ENCODE measurements at places on chromosomes 2 and 18.
A peak's percentile ranks its signal among the peaks of the same experiment; 100 is the strongest.

- no peak for DNase-seq
Observed at GRCh38 chr2:33804155-33804554, 205.1 kb upstream of the FAM98A start.

- peak; percentile 6 for DNase-seq
Observed at GRCh38 chr2:146734042-146734820, 1110.6 kb upstream of the ACVR2A start.

DNA sequence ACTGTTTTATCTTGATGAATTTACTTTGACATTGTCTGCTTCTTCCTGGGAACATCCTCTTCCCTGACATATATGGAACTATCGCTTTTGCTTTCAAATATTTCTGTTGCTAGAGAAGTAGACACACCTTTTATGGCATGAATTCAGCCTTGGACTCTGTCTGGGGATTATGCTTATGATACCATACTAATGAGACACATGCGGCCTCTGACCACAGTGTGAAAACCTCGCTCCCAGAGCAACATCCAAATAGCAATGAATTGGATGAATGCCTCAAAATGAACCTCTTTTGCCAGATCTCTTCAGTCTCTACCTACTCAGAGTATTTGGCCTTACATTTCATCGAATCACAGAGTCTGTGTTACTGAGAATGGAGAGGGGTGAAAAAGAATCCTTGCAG lies 70.9 kb downstream of the PIEZO2 start:
- no peak for DNase-seq

GRCh38 chr2:162258169-162258568 lies 14.9 kb upstream of the FAP start:
- no peak for DNase-seq

- DNase-seq: no peak
Observed at GRCh38 chr2:216571178-216571908, 61.9 kb upstream of the IGFBP2 start.

DNA sequence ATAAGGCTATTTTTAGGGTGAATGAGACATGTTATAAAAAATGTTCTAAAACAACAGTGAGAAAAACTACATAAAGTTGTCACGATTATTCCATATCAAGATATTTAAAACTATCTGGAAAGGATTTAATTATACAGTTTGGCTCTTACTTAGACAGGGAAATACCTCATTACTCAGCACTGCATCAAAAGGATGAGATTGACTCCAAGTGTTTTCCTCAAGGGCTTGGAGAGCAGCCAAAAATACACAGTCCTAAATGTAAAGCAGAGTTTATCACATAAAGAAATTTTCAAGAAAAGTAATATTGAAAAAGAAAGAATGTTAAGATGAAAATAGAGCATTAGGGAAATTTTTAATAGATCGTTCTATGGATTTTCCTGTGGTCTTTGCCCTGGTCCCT lies 285.5 kb upstream of the NETO1 start:
- DNase-seq: no peak

DNA sequence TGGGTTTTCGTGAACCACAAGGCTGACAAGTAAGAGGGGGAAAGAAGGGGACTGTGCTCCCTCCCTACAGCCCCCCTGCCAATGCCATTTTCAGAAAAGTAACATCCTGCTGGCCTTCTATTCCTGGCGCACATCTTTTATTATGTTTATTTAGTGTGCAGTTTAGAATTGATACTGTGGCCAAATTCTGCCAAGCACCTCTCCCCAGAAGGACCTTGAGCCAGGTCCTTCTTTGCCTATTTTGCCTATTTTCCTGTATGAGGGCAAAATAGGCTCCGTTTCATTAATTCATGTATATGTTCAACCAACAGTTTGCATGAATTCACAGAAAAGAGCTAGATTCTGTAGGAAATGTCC lies 136.0 kb downstream of the MYO3B start:
- DNase-seq: no peak

DNA sequence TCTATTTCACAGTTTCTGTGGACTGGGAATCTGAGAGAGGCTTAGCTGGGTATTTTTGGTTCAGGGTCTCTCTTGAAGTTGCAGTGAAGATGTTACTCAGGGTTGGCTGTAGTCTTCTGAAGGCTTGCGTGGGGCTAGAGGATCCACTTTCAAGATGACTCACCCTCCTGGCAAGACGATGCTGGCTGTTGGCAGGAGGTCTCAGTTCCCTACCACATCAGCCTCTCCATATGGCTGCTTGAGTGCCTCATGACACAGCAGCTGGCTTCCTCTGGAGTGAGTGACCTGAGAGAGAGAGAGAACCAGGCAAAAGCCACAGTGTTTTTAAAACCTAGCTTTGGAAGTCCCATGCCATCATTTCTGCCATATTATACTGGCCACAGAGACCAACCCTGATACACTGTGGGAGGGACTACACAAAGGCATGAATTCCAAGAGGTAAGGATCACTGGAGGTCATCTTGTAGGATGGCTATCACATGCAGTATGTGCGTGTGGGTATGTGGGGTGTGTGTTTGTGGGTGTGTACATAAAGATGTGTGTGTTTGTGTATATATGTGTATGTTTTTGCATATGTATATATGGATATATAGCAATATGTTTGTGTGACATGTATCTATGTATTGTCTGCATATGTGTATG lies 25.1 kb downstream of the DNPEP start:
- DNase-seq: peak; percentile 94

GRCh38 chr2:232228971-232229894 lies 149.3 kb upstream of the ALPP start:
- DNase-seq: no peak

- no peak for DNase-seq
Observed at GRCh38 chr2:9844036-9844483, 786 bp downstream of the TAF1B start.

DNA sequence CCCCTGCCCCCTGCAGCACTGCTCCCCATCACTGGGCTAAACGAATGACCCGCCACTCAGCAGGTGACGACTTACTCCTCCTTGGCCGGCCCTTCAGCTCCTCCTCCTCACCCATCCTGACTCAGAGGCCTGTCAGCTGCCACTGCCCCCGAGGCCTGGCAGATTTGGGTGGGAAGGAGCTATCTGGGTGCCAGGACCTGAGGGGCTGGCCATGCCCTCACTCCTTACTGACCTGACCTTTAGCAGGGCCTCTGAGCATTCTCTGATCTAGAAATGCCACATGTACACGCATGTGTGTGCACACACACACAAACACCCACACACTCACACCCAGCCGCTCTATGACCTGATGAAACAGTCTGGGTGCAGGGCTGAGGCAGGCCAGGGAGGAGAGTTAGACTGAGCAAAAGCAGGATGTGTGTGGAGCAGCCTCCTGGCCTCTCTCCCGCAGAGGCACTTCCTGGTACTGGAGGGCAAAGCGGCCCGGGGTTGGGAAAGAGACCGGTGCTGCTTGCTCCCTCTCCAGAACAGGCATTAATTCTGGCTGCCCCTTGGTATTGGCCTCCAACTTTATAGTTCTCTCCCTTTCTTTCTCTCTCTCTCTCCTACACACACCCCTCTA lies 68.0 kb downstream of the ZFP36L2 start:
- no peak for DNase-seq

- DNase-seq: no peak
Observed at GRCh38 chr2:28544922-28545589, 49.2 kb downstream of the PLB1 start.

- no peak for DNase-seq
Observed at GRCh38 chr18:42508683-42509296, 553.8 kb downstream of the PIK3C3 start.

- no peak for DNase-seq
Observed at GRCh38 chr2:207113414-207113813, 52.3 kb downstream of the KLF7 start.

- DNase-seq: peak; percentile 41
Observed at GRCh38 chr18:13159579-13159978, 59.0 kb upstream of the LDLRAD4 start.

- no peak for DNase-seq
Observed at GRCh38 chr2:218401890-218402289, 2.2 kb downstream of the CTDSP1 start.

DNA sequence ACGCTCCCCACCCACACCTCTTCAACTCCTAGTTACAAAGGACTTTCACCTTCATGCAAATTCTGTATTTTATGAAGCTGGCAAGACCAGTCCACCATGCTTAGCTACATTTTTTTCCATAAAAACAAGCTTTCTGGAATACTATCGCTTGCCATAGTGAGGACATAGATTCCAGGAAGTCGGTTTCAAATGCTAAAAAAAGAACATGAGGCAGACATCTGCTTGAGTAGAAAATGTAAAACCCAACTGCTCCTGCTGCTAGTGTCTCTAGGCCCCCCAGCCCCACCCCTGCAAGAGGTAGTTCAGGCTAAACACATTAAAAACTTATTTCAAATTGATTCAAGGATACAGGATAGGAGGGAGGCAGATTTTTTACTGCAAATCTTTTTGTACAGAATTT lies 148.9 kb downstream of the SMAD2 start:
- no peak for DNase-seq

DNA sequence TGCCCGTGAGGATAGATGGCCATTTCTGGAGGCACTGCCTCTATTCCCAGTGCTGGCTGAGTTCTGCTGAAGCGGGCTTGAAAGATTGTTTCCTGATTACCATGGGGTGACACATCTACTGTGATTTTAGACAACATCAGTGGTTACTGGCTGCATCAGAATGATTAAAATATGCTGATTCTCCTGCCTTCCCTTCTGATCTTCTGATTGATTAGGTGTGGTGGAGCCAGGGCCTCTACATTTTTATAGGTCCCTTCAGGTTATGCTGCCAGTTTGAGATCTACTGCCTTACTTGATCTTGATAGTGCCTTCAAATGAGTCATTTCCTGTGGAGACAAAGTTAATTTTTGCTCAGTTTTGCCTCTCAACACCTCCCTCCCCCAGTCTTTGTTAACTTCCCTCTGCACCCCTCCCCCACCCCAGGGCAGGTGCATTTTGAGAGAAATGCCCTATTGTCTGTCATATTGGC lies 31.6 kb upstream of the SNORC start:
- DNase-seq: no peak

- no peak for DNase-seq
Observed at GRCh38 chr2:6917071-6917760, at the start of gene RNF144A. Gene RNF144A (plus strand): TSS chr2:6917412. CDS start chr2:6996927, 79,515 bp downstream.

GRCh38 chr18:58843688-58844035 lies 21.0 kb upstream of the ZNF532 start:
- no peak for DNase-seq

DNA sequence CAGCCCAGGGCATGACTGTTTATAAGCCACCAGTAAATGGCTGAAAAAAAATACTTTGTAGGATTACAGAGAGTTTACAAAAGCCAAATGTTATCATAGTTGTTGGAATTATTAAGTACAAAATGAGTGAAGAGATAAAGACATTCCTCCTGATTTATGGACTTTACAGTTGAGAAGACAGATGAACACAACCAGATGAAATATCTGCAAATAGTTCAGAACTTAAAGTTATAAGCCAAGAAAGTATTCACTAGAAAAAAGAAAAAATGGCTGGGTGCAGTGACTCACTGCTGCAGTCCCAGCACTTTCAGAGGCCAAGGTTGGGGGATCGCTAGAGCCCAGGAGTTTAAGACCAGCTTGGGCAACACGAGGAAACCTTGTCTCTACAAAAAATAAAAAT lies 11.2 kb downstream of the PMAIP1 start:
- no peak for DNase-seq

- no peak for DNase-seq
Observed at GRCh38 chr2:232487385-232488096, at the start of gene ECEL1. Gene ECEL1 (minus strand): TSS chr2:232487834. CDS start chr2:232486653, 1,181 bp downstream.

GRCh38 chr18:69674292-69674877 lies 273.3 kb downstream of the CD226 start:
- DNase-seq: no peak

DNA sequence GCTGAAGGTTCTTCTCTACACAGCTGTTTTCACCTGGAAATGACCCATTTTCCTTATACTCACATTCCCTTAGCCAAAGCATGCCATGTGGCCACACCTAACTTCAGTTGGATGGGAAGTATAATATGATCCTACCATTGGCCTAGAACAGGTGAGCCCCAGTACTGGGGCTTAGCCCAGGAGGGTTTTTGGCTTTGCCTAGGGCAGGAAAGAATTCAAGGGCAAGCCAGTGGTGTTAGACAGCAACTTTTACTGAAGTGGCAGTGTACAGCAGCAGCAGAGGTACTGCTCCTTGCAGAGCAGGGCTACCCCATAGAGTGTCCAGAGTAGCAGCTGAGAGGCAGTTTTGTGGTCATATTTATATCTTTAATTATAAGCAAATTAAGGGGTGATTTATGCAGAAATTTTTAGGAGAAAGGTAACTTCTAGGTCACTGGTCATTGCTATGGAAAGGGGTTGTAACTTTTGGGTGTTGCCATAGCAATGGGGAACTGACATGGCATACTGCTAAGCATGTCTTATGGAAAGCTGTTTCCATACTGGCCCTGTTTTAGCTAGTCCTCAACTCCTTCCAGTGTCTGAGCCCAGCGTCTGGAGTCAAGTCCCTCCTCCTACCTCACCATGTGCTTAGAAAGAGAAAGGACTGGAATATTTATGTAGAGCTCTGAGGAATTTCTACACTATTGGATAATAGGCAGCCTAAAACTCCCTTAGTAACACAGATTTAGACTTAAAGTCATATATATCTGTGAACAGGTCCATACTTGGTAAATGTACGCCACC lies 109.0 kb upstream of the DTNA start:
- DNase-seq: no peak

GRCh38 chr2:152506843-152507242 lies 171.9 kb downstream of the FMNL2 start:
- DNase-seq: no peak

GRCh38 chr18:10457767-10458166 lies 3.3 kb downstream of the APCDD1 start:
- DNase-seq: no peak

DNA sequence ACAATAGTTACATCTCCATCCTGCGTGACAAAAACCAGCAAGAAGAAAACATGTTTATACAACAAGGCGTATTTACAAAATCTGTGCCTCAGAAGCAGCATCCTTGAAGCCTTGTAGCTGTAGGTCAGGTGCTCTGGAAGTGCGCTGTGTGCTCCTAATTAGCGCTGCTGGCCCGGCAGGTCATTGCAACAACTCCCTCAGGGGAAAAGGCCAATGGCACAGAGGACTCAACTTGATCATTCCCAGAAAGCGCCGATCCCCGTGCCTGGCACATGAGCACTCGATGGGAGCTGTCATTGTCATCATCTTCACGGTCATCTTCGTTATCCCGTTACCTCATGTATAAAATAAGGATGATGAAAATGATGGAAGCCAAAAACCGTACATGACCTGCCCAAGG lies 58.5 kb downstream of the EIPR1 start:
- DNase-seq: no peak

- DNase-seq: no peak
Observed at GRCh38 chr2:217995731-217996231, 7.0 kb downstream of the TNS1 start.

DNA sequence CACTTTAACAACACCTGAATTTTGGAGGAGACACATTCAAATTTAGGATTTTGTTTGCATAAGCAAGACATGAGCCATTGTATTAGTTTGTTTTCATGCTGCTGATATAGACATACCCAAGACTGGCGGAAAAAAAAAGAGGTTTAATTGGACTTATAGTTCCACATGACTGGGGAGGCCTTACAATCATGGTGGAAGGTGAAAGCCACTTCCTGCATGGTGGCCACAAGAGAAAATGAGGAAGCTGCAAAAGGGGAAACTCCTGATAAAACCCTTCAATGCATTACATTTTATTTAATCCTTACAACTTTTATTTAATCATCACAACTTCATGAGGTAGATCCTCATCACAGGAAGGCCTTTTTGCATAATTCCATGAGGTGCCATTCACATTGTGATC lies 242.0 kb upstream of the STON1 start:
- no peak for DNase-seq
